ENCODE measurements at places on chromosomes 5 and 9.

DNA sequence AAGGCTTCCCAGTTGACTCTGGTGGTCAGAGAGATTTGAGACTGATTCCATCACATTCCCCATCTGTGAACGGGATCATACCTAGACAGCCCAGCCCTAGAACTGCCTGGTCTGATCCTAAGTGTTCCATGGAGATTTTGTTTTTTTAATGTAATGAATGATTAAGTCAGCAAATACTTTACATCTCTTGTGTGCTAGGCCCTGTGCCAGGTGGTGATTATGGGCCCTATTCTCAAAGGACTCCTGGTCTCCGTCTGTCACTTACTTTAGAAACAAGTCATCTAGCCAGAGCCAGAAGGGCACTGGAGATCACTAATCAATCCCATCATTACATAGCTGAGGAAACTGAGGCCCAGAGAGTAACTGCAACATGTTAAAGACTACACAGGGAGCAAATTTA is 1.1 kb upstream of the GPX3 start:
- peak; percentile 33 for DNase-seq

- no peak for DNase-seq
These were observed 60.8 kb downstream of the ZNF474 start for GRCh38 chr5:122190156-122190555.

- DNase-seq, result peak; percentile 38
These were observed 440.5 kb upstream of the ZNF608 start for GRCh38 chr5:125186911-125187375.

GRCh38 chr5:95669540-95669939 is 13.3 kb downstream of the SPATA9 start:
- no peak for DNase-seq

GRCh38 chr5:169701910-169702451 is 64.9 kb downstream of the DOCK2 start:
- DNase-seq, result no peak

DNA sequence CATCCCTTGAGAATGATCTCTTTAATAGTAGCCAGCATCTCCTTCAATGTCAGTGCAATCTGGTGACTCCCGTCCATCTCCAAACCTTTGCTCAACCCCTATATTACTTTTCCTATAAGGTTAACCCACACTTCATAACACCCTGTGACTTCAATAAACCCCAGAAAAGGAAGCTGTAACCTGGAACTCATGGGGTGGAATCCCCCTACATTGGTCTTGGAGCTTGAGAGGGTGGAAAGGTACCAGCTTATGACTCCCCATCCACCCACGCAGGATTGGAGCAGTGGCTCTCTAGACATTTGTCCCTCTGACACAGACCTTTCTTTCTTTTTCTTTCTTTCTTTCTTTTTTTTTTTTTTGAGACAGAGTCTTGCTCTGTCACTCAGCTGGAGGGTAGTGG is 54.7 kb upstream of the ZFR start:
- no peak for DNase-seq

DNA sequence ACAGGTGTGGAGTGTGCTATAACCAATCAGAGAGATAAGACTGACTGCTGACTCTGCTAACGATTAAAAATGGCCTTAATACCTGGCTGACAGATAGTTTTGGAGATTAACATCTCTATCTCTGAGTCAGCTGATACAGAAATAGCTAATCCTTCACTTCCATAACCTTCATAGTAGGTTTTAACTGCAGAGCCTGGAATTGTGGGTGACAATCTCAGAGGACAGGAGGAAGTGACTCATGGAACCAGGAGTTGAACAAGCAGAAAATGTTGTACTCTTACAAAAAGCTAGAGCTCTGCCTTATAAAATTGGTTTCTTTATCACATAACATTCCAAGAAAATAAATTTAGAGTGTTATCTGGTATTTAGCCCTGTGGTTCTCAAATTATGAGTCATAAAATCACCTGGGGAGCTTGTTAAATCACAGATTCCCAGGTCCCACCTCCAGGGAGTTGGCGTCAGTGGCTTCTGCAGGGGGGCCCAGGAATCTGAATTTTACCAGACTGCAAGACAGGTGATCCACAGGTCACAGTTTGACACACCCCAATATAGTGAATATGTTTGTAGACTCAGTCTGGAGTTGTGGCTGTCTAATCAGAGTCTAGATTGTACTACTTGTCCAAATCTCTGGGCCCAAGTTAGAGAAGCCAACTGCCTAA is 44.4 kb upstream of the AFAP1L1 start:
- no peak for DNase-seq

- peak; percentile 36 for DNase-seq
These were observed 7.6 kb downstream of the IFNB1 start for GRCh38 chr9:21070171-21070571.

GRCh38 chr5:149790276-149790675 is 60.2 kb downstream of the PPARGC1B start:
- DNase-seq, result no peak

GRCh38 chr5:66747607-66748006 is 151.4 kb downstream of the MAST4 start:
- DNase-seq, result no peak

- DNase-seq, result no peak
These were observed 1.5 kb downstream of the AFF4 start for GRCh38 chr5:132961887-132962286.

- no peak for DNase-seq
These were observed 185.7 kb downstream of the ESM1 start for GRCh38 chr5:54799645-54800044.

- DNase-seq, result no peak
These were observed 63.6 kb downstream of the NUDT12 start for GRCh38 chr5:103498800-103499551.

DNA sequence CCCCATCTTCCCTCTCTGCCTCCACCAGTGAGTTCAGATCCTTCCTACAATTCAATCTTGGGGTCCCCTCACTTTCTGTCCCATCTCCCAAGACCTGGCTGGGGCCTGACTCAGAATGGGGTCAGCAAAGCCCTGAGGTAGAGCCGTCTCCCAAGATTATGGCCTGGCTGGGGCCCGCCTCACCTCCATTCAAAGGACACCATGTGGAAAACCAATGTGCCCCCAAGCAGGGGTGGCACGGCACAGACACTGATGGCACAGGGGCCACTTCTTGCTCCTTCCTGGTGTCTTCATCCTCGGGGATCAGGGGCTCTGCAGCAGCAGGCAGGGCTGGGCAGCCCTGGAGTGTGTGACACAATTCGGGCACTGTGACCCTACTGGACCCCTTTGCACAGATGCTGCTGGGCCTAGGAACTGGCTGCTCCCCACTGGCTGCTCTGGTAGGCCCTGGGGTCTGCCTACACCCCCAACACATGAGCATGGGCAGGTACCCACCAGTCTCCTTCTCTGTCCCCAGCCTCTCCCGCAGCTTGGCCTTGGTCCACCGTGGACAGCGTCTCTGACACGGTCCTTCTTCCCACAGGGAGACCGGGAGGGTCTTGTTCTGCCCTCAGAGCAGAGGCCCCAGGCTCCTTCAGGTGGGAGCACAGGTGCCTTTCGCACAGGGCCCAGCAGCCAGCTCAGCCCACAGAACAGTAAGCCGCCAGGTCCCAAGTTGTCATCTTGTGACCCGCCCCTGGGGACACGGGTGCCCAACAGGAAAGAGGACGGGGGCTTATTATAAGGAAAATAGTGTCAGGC is 89.5 kb downstream of the ADAMTS2 start:
- DNase-seq, result no peak

DNA sequence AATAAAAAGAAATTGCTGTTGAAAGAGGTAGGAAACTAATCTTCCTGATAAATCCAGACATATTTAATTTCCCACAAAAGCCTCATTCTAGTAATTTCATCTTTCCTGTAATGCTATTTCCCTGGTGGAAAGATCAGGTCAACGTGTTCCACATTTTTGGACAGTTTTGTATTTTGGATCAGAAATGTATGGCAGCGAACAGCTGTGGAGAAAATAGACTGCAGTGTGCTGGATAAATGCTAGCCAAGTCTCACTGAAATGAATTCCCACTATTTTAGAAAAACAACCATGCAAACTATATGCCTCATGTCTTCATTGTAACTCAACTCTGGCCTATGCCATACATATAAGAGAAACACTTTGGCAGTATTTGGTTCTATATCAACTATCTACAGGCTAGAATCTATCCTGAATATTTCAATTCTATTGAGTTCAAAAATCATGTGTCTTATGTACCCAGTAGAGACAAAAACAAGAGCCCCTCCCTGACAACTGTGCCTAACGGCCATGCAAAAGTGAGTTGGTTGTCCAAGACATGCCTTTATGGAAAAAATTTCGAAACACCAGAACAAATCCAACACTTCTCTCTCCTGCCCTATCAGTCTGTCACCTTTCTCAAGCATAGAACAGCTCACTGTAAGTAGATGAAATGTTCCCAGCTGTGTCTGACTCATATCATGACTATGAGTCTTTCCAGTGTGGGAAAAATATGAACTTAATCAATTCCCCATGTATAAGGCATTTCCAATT is 191.3 kb upstream of the NREP start:
- DNase-seq, result no peak

DNA sequence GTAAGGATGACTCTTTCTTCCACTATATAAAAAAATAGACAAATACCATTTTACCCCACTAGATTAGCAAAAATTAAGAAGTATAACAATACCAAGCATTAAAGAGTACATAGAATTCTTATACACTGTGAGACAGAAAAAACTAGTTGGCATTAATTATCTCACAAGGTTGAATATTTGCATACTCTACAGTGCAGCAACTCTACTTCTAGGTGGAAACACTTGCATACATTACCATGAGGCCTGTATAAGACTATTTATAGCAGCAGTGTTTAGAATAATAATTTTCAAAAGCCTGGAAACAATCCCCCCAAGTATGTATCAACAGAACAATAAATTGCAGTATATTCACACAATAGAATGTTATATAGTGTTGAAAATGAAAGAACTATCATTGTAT is 19.0 kb upstream of the PURA start:
- DNase-seq, result no peak

GRCh38 chr5:157366741-157367674 is 93.0 kb upstream of the NIPAL4 start:
- DNase-seq, result peak; percentile 5

DNA sequence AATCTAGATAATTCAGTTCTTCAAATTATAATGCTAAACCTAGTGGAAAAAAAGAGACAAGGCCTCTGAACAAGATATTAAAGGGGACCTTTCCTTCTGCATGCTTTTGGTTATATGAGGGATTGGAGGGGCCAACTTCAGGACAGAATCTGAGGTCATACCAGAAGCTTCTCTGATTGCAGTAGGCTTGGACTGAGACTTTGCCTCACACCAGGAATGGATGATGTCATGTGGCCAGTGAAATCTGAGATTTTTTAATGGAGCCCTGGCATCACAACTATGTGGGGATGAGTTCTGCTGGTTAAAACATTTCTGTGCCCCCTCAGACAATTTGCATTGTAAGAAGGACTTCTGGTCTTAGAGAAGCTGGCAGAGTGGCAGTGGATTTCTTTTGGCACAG is 88.6 kb downstream of the ANGPTL2 start:
- DNase-seq, result no peak

- no peak for DNase-seq
These were observed 55.1 kb downstream of the ANKH start for GRCh38 chr5:14816374-14816998.

GRCh38 chr5:95962785-95963184 is 1.1 kb upstream of the ELL2 start:
- no peak for DNase-seq

DNA sequence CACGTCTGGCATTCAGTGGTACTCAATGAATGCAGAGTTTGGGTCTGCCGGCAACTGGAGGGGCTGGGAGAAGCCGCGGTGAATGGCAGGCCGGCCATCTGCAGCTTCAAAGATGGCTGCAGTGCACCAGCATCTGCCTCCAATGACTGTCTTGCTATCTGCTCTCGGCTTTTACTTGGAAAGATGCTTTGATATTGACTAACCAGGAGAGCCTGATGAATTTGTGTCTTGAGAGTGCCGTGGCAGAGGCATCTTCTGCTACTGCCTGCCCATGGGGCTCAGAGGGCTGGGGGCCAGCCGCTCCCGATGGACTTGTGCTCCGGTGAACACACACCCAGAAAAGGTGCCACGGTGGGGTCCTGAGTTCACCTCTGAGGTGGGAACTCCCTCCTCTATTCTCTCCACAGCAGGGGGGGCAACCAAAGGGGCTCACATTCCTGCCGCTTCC is 164.5 kb downstream of the COL23A1 start:
- DNase-seq, result no peak

DNA sequence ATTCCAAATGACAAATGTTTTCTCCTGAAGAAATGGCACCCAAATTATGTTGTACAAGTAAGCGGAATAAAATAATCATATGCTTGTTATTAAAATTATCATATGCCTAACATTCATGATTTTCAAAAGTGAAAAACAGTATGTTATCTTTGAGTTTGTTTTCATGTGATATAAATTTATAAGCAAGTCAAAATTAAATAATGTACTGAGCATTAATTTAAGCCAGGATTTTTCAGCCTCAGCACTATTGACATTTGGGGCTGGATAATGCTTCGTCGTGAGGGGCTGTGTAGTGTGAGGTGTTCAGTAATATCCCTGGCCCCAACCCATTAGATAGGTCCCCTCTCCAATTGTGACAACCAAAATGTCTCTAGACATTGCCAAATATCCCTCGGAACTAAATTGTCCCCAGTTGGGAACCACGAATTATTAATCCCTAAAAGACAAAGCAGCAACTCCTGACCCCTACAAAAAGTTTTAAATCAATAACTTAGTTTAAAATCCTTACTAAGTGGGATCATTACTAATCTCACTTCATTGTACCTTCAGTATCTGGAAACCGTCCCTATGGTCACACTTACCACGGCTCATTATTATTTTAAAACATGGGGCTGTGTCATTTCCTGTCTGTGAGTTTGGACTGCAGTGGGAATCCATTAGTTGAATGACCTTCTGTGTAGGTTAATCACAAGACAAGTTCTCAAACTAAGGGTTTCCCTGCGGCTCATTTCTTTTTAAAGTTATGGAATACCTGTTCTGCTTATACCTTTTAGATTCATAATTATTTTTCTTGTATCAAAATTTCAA is 1.3 kb upstream of the NNT start:
- DNase-seq, result no peak

DNA sequence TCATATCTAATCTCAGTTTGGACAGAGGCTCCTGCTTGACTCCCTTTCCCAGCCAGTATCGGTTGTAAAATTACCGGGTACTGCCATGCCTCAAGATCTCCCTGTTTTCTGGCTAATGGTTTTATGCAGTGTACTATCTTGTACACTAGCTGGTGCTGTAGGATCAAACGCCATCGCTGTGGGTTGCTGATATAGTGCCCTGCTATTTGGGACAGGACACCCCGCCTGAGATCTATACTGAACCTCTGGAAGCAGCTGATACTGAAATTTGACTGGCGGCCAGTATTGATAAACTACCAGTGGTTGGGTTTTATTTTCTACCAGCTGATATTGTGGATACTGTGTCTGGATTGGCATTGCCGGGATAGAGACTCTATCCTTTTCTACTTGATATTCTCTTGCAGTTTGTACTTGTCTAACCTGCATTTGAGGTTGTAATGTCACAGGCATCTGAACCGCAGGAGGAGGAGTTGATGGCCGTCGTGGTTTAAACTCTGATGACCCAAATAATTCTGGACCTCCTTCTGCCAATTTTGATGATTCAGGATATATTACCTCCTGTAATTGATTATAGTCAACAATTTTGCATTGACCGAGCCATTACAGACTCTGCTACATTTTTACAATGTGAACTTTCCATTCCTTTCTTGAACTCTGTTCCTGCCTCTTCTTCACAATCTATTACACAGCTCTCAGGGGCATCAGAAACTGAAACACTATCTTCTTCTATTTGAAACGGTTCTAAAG is 112.5 kb upstream of the LARP1 start:
- no peak for DNase-seq

GRCh38 chr9:131627648-131628458 is 82.5 kb downstream of the PRRT1B start:
- no peak for DNase-seq

GRCh38 chr5:143222287-143223231 is 180.9 kb downstream of the NR3C1 start:
- DNase-seq, result peak; percentile 56

GRCh38 chr9:99633265-99633664 is 188.4 kb upstream of the NR4A3 start:
- DNase-seq, result no peak

Measured in DMS 273 treated with DMSO at 0.1 percent for 48 hours (cell line).